ENCODE measurements at places on chromosomes 12 and 14. TPM values are rescaled to one million over a fixed set of nuclear protein-coding genes. Genes with fewer than 3 reads are reported as not detected.
A peak's percentile ranks its signal among the peaks of the same experiment; 100 is the strongest.

ACOT4 gene
- 1.8 TPM for total RNA-seq

SLC6A15 gene
- total RNA-seq: not detected

GRCh38 chr12:8989413-8989812 is at the start of gene KLRG1:
KLRG1 (plus strand) TSS chr12:8989546; CDS start chr12:8989636, 90 bp downstream.
- no peak within 1 kb of the TSS for H3K4me3 ChIP-seq
- no peak within 1 kb of the TSS for H3K27ac ChIP-seq
- DNase-seq: no peak
- H3K27me3 ChIP-seq: no peaks in the 10 kb centered on the region

DNA sequence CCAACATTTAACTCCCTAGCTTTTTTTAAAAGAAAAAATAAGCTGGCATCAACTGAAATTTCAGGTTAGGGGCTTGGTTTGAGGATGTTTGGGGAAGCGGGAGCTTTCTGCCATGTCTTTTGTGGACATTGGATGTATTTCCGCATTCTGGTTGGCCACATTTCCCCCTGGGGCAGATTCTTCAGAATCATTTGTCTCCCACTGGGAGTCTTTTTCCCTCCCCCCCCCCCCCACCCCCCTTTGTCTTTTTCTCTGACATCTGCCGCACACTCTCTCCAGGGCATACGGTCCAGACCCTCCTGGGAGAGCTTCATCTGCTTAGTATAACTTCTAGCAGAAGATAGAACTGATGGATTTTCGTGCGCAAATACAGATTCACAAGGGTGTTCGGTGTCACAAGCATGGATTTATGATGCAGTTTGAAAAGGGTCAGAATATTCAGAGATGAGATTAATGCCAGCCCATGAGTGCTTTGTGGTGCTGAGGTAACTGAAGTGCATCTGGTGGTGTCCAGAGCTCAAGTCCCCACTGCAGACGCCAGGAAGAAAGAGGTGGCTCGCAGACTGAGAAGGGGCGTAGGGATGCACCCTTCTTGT is 40.2 kb downstream of the ETV6 start:
- H3K36me3 ChIP-seq: no peaks in the 10 kb centered on the region
- DNase-seq: no peak
- H3K27me3 ChIP-seq: no peaks in the 10 kb centered on the region
- no peak overlapping the region for H3K4me3 ChIP-seq

- H3K27ac ChIP-seq: no peak overlapping the region
- DNase-seq: no peak
- H3K4me3 ChIP-seq: no peak overlapping the region
- H3K36me3 ChIP-seq: no peaks in the 10 kb centered on the region
- H3K27me3 ChIP-seq: no peaks in the 10 kb centered on the region
Observed at GRCh38 chr12:1401891-1402290, 192.5 kb downstream of the FBXL14 start.

DNA sequence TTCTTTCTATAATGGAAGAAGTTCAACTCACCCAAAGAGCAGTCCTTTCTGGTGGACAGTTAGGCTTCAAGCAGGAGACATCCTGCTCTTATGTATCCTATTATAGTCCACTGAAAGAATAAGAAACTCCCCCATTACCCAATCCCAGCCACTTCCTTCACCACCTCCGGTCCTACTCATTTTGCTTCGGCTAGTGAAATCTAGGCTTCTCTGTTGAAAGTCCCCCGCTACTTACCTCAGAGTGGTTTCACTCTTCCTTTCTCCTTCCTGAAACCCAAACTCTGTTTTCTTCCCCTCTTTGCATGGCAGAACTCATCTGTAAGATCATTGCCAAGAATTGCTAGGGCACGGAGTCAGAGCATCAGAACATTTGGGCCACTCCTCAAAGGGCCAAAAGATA is at the start of gene GPR84:
Gene GPR84, minus strand, starts transcription at position 74 of the 400 bp plus-strand sequence. CDS start 635 bp downstream, outside the sequence.
- DNase-seq: no peak
- no peaks in the 10 kb centered on the region for H3K36me3 ChIP-seq
- peak within 1 kb of the TSS; percentile 11 for H3K4me3 ChIP-seq
- H3K27me3 ChIP-seq: no peaks in the 10 kb centered on the region
- no peak within 1 kb of the TSS for H3K27ac ChIP-seq
- H3K4me1 ChIP-seq: peaks cover 5% of the 10 kb centered on the region

DNA sequence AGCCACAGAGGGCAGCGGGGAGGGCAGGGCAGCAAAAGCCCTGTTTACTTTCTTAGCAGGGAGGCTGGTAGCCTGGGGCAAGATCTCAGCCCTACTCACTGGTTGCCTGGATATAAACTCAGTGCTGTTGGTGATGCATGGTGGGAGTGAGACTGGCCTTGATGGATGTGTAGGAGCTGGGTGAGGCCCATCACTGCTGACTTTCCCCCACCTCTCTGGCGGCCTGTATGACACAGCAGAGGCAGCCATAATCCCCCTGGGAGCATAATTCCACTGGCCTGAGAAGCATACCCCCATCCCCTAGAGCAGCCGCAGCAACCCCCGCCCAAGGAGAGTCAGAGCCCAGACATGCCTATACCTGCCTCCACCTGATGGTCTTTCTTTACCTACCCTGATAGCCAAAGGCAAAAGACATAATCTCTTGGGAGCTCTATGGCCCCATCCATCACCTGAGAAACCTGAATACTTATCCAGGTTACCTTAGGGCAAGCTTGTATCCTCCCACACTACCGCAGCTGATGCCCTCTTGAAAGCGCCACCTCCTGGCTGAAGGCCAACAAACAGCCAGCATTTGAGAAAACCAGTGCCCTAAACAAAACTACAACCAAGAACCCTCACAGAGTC is 59.3 kb downstream of the DNAI7 start:
- H3K36me3 ChIP-seq: no peaks in the 10 kb centered on the region
- no peak overlapping the region for H3K4me3 ChIP-seq
- DNase-seq: no peak
- no peaks in the 10 kb centered on the region for H3K4me1 ChIP-seq
- H3K27ac ChIP-seq: no peak overlapping the region
- no peaks in the 10 kb centered on the region for H3K27me3 ChIP-seq

DNA sequence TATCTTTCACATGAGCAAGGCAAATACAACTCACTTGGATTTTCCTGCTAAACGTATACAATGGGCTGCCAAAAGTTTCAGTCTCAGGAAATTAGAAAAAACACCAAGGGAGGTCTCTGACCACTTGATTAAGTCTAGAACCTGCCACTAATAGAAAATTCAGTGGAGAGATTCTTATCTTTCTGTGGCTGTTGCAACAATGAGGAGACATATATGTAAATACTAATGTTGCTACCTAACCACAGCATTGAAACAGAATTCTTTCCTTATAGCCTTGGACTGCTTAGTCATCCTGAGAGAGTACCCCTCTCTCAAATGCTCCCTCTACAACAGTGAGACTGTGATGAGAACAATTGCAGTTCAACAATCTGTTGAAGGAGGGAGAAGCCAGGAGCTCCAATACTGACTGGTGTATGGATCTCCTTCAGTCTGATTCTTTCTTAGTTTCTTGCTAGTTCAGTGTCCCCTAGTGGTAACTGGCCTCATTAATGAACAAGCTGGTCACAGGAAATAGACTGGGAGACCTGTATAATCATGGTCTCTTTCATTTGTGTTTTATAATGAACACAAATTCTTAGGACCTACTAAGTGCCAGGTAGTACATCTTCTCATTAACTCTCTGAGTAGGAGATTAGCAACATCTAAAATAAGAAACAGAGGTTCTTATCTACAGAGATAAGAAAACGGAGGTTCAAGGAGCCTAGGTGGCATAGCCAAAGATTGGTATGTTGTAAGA is 164.5 kb downstream of the SLC38A4 start:
- no peaks in the 10 kb centered on the region for H3K36me3 ChIP-seq
- H3K27me3 ChIP-seq: no peaks in the 10 kb centered on the region
- DNase-seq: no peak
- peaks cover 43% of the 10 kb centered on the region for H3K4me1 ChIP-seq
- peak overlapping the region; percentile 60 for H3K4me3 ChIP-seq

KRT74 gene
- total RNA-seq: not detected

SMOC1 gene
- total RNA-seq: 29.8 TPM

GRCh38 chr14:69616408-69616773 is 5.0 kb downstream of the SUSD6 start:
- peak overlapping the region; percentile 50 for H3K27ac ChIP-seq
- H3K4me3 ChIP-seq: peak overlapping the region; percentile 90
- no peaks in the 10 kb centered on the region for H3K27me3 ChIP-seq
- no peaks in the 10 kb centered on the region for H3K36me3 ChIP-seq
- H3K4me1 ChIP-seq: peaks cover 80% of the 10 kb centered on the region
- no peak for DNase-seq

GRCh38 chr12:116939734-116940133 is 29.0 kb downstream of the FBXW8 start:
- no peaks in the 10 kb centered on the region for H3K36me3 ChIP-seq
- no peak overlapping the region for H3K4me3 ChIP-seq
- peaks cover 14% of the 10 kb centered on the region for H3K4me1 ChIP-seq
- H3K27ac ChIP-seq: no peak overlapping the region
- no peak for DNase-seq
- no peaks in the 10 kb centered on the region for H3K27me3 ChIP-seq

FLVCR2 gene
- 6.2 TPM for total RNA-seq

- DNase-seq: no peak
- no peaks in the 10 kb centered on the region for H3K27me3 ChIP-seq
- H3K4me3 ChIP-seq: no peak overlapping the region
- no peaks in the 10 kb centered on the region for H3K36me3 ChIP-seq
Observed at GRCh38 chr14:79100578-79100977, 930.4 kb downstream of the NRXN3 start.

DNA sequence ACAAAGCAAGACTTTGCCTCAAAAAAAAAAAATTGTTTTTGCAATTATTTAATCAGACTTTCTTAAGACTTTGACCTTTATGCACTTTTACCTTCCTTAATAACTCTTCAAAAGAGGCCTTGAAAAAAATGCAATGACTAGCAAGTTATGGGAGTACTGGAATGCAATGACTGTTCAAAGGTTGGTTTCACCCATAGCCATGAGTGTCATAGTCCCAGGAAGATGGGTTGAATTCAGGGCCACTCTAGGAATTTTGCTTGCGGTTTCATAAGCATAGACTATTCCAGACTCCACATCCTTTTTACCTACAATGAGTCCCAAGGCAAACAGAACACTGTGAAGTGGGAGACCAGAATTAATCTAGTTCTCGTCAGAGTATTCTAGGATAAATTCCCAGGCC is 29.4 kb upstream of the DENND5B start:
- H3K4me3 ChIP-seq: no peak overlapping the region
- no peaks in the 10 kb centered on the region for H3K27me3 ChIP-seq
- no peaks in the 10 kb centered on the region for H3K36me3 ChIP-seq
- no peak for DNase-seq
- H3K4me1 ChIP-seq: no peaks in the 10 kb centered on the region

- no peak for DNase-seq
- no peak overlapping the region for H3K27ac ChIP-seq
- no peak overlapping the region for H3K4me3 ChIP-seq
- H3K36me3 ChIP-seq: no peaks in the 10 kb centered on the region
- no peaks in the 10 kb centered on the region for H3K4me1 ChIP-seq
- H3K27me3 ChIP-seq: no peaks in the 10 kb centered on the region
Observed at GRCh38 chr12:19144287-19144686, 14.8 kb downstream of the PLEKHA5 start.

DNA sequence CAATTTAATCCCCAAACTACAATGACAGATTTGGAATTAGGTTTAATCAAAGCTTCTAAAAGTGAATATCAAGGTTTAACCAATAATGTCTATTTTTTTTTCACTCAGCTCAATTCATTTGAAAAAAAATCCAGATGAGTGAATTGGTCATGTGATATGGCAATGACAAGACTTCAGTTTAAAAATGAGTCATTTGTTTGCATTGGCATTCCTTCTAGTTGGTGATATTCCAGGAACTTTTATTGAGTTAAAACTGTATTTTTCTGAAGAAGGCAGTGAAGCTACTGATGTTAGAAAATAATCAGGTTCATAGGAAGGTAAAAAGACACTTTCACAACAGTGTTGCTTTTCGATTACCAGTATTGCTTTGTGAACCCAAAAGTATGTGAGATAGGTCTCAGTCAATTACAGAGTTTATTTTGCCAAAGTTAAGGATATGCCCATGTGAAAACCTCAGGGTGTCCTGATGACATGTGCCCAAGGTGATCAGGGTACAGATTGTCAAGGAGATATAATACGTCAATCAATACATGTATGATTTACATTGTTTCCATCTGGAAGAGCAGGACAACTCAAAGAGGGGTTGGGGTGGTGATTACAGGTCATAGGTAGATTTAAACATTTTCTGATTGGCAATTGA is 1214.9 kb downstream of the GALC start:
- no peak for DNase-seq
- H3K27me3 ChIP-seq: no peaks in the 10 kb centered on the region
- no peaks in the 10 kb centered on the region for H3K36me3 ChIP-seq
- no peak overlapping the region for H3K27ac ChIP-seq
- H3K4me3 ChIP-seq: no peak overlapping the region
- no peaks in the 10 kb centered on the region for H3K4me1 ChIP-seq

- H3K27ac ChIP-seq: no peak overlapping the region
- DNase-seq: no peak
- H3K27me3 ChIP-seq: no peaks in the 10 kb centered on the region
- peaks cover 9% of the 10 kb centered on the region for H3K4me1 ChIP-seq
- H3K36me3 ChIP-seq: no peaks in the 10 kb centered on the region
Observed at GRCh38 chr14:38727731-38728130, 375.3 kb downstream of the SEC23A start.

APOF gene
- not detected for total RNA-seq

Data from thoracic aorta (tissue), 2 donors.